ENCODE measurements at places on chromosomes 7 and 10.

GRCh38 chr10:60816628-60817397, 38.5 kb downstream of the CDK1 start:
- peak; percentile 31 for DNase-seq

GRCh38 chr10:72503694-72504438, 122.0 kb downstream of the MICU1 start:
- DNase-seq: no peak

GRCh38 chr7:134936893-134937510, 49.3 kb upstream of the AGBL3 start:
- DNase-seq: no peak

DNA sequence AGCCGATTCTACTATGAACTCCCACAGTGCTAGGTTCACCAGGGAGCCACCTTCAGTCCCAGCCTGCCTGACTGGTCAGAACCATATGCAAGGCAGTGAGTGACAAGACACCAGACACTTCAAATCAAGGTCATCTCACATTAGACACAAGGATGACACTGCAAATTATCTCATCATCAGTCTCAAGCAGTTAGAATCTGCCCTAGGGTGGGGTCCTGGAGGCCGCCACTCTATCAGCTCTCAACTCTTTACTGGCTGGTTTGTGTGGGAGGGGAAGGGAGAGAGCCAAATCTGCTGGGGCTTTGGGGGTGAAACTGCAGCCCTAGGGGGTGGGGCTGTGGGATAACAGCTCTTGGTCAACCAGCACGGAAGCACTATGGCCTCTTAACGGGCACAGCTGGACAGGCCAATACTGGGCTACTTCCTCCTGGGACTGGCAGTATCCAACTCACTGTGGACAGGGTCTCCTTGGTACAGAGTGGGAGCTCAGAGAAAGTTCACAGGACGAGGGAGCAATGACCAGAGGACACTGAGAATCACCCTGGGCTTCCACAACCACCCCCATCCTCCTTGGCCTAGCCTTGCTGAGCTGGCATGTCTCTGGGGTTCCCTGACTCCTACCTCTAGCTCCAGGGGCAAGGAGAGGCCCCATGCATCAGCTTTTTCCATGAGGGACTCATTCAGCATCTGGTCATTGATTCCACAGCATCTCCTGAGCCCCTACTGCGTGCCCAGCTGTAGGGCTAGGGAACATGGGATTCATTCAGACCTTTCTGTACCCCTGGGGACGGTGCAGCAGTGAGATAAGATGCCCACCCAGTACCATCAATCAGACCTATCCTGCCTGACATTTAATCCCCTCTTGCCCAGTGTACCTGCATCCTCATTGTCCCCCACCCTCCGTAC, 5.4 kb downstream of the GPRIN2 start:
- no peak for DNase-seq

GRCh38 chr7:33642312-33642711, 263.0 kb upstream of the BMPER start:
- no peak for DNase-seq

DNA sequence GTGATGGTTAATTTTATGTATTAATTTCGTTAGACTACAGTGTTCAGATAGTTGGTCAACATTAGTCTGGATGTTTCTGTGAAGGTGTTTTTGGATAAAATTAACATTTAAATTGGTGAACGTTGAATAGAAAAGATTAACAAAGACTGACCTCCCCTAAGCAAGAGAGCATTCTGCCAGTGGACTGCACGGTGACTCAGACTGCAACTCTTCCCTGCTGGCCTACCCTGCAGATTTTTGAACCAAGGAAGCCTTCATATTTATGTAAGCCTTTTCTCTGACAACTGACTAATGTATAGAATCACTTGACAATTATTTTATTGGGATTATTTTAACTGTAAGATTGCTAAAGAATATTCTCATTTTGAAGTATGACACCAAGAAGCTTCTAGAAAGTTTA, 7.9 kb upstream of the ZNF248 start:
- no peak for DNase-seq

DNA sequence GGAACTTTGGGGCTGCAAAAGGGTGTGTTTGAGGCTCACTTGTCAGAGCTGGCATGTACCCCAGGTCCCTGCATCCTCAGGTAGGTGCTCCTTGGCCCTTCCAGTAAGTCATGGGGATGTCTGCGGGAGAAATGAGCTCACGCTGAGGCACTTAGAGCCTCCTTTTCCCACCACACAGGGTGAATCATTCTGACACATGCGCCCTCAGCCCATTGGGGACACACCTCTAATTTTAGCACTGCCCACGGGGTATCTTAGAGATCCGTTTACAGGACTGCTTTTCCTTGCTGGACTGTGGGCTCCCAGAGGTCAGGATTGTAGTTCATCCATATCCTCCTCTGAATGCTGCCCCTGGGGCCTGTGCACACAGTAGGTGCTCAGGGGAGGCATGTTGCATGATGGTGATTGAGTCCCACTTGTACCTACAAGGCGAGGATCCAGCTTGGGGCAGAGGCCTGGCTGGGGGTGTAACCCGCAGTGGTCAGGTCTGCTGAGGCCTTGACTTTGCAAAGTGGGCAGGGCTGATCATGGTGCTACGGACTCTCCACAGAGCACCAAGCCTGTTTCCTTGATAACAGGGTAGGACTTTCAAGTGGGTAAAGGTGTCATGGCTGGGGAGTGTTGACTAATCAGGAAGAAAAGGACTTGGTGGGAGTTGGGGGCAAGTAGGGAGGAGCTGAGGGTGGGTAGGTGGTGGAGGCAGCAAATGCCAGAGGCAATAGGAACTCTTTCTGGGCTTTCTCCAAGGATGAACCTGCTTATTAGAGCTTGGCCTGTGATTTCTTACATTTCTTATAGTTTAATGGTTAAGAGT, 5.8 kb downstream of the TSPAN15 start:
- no peak for DNase-seq

DNA sequence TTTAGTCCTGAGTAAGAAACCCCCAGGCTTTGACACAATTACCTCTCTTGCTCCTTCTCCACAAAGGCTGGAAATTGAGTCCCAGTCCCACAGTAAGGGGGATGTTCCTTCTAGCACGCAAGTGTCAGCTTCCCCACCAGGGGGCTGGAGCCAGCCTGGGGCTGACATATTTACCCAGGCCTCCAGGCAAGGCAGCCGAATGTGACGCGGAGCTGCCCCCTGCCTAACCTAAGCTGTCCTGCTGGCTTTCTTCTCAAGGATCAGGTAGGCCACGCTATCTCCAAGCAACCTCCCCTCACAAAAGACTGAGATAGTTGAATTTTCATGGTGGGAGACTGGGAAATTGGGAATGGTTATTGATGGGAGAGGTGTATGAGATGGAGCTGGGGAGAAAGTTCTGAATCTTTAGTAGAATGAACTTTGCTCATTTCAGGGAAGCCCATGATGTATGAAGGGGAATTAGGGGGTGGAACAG, 19.2 kb upstream of the BMPER start:
- no peak for DNase-seq

GRCh38 chr10:130820880-130821482, 490.5 kb downstream of the TCERG1L start:
- no peak for DNase-seq

- no peak for DNase-seq
Measured at GRCh38 chr7:20797462-20798080, 10.9 kb upstream of the SP8 start.

DNA sequence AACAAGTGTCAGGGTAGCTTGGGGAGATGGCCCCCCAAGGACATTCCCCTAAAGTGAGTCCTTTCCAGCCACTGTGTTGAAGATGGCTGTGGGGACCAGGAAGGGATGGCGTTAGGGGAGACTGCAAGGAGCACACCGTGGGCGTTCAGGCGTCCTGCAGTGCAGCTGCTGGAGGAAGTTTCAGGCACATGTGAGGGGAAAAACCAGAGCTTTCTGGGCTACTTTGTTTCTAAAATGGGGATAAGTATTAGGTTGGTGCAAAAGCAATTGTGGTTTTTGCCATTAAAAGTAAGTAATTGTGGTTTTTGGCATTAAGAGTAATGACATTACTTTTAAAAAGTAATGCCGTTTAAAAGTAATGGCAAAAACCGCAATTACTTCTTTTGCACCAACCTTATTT, 14.3 kb downstream of the PRF1 start:
- DNase-seq: no peak

GRCh38 chr7:35735396-35735795, 40.5 kb upstream of the HERPUD2 start:
- no peak for DNase-seq

DNA sequence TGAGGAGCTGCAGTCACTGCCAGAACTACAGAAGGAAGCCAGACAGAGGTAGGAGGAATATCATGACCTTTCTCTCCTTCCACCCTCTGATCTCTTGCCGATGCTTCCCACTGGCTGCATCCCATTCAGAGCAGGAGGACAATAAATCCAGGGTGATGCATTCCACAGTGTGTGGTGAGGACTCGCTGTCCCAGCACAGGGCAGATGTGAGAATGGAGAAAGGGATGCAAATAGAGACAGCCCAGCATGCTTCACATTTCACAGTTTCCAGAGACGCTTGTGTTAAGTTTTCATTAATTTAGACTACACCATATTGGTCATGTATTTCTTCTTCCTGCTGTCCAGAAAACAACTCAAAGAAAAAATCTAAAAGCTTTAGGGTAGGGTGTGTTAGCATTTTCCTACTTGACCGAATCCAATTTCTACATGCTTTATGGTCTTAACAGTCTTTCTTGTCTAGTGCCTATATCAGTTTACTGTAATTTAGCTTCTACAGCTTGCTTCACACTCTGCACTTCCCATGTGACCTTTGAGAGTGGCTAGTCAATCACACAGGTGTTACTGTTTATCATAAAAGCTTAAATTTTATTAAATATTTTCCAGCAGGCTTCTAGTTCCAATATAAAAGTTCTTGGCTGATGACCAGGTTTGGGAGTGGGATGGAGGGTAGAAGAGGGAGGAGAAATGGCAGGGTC, 155.6 kb downstream of the RAPGEF5 start:
- no peak for DNase-seq

DNA sequence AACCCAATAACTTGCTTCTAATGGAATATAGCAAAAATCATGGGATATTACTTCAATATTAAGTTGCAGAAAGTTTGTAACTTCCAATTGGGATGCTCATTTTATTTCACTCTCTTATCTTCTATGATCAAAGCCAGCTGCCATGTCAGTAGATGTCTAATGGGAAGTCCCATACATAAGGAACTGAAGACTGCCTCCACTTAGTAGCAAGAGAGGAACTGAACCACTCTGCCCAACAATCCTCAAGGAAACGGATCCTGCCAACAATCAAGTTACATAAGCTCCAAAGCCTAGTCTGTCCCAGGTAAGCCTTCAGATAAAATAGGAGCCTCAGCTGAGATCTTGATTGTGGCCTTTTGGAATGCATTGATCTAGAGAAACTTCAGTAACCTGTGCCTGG, 431.5 kb upstream of the PCDH15 start:
- DNase-seq: no peak

DNA sequence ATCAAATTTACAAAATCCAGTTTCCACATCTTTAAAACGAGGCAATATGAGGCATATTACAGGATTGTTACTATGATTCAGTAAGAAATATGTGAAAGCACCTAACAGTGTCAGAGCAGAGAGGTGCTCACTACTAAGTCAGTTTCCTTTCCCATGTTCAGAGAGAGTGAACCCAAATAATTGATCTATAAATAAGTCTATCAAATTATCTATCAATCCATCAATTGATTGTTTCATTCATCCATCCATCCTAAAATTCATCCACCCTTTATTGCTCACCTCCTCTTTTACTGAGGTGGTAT, 340.8 kb downstream of the SUGCT start:
- no peak for DNase-seq

- no peak for DNase-seq
Measured at GRCh38 chr10:84407388-84408049, 79.1 kb downstream of the CCSER2 start.

- DNase-seq: no peak
Measured at GRCh38 chr7:17710312-17710711, 230.0 kb downstream of the SNX13 start.

- no peak for DNase-seq
Measured at GRCh38 chr7:140902303-140902953, 22.3 kb downstream of the BRAF start.

- no peak for DNase-seq
Measured at GRCh38 chr10:37733822-37734221, 123.6 kb downstream of the ZNF248 start.

GRCh38 chr7:24455813-24456525, 117.3 kb upstream of the PALS2 start:
- no peak for DNase-seq

- DNase-seq: no peak
Measured at GRCh38 chr7:39829028-39829427, 121.0 kb upstream of the CDK13 start.

GRCh38 chr10:76869931-76870330, 767.7 kb downstream of the KCNMA1 start:
- no peak for DNase-seq

GRCh38 chr10:125057158-125058001, 103.0 kb downstream of the CTBP2 start:
- DNase-seq: no peak

DNA sequence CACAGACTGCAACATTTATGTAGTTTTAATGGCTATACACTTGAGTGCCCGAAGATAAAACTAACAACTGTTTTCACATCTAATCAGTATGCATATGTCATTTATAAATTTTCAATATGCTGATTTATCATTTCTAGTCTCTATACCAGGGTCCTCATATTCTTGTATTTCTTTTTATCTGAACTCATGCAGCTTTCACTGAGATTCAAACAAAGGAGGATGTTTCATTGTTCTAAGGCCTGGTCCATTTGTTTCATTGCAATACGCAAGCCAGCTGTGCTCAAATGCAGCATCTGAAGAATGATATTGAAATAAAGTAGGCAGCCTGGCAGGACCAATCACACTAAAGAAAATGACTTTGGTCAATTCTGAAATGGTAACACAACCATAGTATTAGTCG, 31.7 kb downstream of the MAGI2 start:
- DNase-seq: no peak

GRCh38 chr7:32069116-32069650, 1.0 kb downstream of the PDE1C start:
- DNase-seq: no peak

DNA sequence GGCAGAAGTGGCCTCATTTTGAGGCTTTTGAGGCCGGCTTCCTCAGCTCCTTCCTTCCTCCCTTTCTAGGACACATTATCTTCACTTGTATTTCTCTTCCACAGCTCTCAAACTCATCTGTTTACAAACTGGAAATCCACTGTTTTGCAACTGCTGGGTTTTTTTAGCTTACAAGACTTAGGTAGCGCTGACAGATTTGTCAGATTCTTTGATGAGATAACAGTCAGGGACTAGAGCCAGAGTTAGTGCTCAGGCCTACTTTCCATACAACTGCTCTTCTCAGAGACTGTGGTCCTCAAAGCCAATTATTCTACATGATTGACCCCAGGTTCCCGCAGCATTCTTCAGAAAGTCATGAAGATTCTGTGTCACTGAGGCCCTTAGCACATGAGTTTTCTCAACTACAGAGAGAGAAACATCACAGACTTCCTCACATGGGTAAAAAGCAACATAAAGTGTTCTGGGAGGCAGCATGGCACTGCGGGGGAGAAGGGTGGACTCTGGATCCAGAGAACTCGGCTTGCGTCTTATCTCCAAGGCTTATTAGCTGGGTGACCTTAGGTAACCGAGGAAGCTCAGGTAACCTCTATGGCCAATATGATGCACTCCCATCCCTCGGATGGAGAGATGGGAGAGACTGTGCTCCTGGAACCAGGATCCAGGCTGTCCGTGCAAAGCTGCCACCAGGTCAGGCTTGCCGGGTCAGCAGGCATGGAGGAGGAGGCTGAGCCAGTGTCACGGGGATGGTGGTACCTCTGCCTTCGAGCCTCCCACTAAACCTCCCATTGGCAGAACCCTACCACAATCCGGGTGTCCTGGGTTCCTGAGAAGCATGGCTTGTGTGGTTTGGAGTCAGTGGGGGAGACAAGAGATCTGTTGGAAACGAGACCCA, 10.5 kb downstream of the DDC start:
- DNase-seq: no peak

GRCh38 chr10:60172363-60172990, 217.2 kb downstream of the ANK3 start:
- DNase-seq: no peak

All from bone marrow (tissue), 2 donors.